Activated gamma-delta T cell (primary cell): ENCODE measurements at places on chromosomes 13 and 19.

DNA sequence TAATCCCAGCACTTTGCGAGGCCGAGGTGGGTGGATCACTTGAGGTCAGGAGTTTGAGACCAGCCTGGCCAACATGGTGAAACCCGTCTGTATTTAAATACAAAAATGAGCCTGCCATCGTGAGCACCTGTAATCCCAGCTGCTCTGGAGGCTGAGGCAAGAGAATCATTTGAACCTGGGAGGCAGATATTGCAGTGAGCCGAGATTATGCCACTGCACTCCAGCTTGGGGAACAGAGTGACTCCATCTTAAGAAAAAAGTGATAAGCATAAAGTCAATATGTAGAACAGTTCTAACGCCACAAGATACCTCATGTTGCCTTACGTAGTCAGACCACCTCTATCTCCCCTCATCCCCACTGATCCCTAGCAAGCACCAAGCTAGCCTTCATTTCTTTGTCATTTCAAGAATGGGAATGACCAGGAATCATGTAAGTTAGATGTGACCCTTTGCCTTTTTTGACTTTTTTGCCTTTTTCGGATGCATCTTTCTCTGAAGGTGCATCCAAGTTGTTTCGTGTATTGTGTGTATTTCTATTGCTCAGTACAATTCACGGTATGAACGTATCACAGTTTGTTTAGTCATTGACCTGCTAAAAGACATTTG is 6.4 kb downstream of the RPL21 start:
- no peak for DNase-seq

DNA sequence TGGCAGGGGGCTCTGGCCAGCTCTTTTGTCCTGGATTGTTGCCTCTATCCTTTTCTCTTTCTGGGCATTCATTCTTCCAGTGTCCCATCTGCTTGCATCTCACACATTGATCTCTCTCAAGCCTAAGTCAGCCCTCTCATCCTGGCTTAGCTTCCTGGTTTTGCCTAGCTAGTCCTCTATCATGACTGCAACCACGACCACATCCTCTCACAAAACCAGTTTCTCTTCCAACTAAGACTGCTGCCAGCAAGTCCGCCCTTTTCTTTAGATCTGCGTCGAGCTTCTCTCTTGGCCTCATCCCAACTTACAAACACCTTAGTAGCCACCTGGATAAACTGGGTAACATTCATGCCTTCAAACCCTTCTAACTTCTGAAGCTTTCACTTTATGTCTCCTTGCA is 212.2 kb upstream of the HTR2A start:
- no peak for DNase-seq

DNA sequence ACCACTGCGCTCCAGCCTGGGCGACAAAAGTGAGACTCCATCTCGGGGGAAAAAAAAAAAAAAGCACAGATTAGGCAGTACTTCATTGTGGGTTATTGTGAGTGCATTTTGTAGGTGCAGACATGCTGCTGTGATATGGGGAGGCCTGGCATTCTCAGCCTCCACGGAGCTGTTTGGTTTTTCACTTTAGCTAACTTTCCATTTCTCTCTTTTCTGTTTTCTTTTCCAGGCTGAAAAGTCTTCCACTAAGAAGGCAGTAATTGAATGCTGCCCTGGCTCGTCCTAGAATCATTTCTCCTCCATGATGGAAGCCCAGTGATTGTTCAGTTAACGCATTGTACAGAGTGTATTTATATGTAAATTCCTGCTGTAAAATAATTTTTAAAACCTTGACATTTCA is 2.0 kb upstream of the WDR88 start:
- DNase-seq, result no peak

DNA sequence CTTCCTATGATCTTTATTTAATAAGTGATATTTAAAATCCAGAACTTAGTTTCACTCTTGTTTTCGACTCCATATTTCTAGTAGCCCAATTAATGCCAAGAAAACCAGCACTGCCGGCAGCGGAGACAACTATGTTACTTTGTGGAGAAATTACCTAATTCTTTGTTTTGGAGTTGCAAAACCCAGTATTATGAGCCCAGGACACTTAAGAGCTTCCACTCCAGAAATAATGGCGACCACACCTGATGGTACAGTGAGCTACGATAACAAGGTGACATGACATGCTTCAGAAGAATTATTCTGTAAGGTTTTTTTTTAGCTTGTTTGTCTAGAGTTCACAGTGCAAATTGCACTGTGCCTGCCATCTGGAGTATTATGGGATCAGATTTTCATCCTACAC is 136.4 kb downstream of the ZAR1L start:
- DNase-seq, result no peak

- no peak for DNase-seq
Measured at GRCh38 chr13:98921786-98922185, 56.1 kb downstream of the DOCK9 start.

DNA sequence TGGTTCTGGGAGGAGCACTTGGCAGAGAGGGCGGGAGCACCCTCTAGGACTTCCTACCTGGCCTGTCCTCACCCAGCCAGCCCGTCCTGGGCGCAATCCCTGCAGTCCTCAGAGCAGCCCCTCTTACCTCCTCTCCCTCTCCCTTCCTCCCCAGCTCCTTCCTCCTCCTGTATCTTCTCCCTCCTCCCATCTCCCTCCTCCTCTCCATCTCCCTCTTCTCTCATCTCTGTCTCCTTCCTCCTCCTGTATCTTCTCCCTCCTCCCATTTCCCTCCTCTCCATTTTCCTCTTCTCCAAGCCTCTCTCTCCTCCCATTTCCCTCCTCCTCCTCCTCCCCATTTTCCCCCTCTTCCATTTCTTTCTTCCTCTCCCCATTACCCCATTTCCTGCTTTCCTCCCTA is 89.8 kb downstream of the RYR1 start:
- no peak for DNase-seq

GRCh38 chr19:1992759-1993260 is 22.7 kb downstream of the BTBD2 start:
- no peak for DNase-seq

DNA sequence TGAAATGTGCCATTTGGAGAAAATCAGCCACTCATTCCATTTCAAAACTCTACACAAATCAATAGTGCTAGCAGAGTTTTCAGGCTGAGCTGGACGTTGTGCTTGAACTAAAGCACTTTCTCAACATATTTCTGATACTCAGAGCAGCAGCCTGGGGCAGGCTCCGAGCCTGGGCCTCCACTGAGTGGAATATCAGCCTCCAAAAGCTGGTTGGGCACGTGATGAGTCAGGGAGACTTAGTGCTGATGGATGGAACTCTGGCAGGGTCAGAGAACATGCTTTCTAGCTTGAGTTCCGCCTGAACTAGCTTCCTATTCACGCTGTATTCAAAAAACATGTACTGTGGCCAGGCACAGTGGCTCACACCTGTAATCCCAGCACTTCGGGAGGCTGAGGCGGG is 85.8 kb upstream of the PCDH8 start:
- DNase-seq, result no peak

DNA sequence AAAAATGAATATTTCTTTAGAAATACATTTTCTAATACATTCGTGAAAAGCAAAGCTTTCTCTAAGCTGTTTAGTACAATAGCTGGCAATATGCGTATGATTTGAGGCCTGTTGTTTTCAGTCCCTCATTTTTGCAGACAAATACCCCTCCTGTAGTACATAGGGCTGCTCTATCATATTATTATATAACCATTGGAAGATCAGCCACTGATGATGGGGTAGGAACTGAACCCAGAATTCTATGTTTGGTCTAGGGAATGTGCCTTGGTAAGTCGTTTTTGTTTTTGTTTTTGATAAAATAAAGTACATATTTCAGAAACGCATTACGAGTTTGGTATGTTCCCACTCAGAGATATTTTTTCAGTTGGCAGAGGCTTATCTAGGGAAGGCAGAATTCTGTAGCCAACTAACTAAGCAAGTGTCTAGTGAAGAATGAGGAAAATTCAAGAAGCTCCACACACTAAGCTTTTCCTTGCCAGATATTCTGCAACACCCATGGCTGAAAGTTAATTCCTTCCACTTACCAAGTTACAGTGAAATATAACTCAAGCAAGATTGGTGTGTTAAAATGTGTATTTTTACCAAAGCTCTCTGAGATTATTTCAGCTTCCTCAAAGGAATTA is 656.9 kb upstream of the MIR17HG start:
- DNase-seq, result no peak

- DNase-seq, result no peak
Measured at GRCh38 chr13:97141564-97142005, 80.5 kb upstream of the MBNL2 start.

DNA sequence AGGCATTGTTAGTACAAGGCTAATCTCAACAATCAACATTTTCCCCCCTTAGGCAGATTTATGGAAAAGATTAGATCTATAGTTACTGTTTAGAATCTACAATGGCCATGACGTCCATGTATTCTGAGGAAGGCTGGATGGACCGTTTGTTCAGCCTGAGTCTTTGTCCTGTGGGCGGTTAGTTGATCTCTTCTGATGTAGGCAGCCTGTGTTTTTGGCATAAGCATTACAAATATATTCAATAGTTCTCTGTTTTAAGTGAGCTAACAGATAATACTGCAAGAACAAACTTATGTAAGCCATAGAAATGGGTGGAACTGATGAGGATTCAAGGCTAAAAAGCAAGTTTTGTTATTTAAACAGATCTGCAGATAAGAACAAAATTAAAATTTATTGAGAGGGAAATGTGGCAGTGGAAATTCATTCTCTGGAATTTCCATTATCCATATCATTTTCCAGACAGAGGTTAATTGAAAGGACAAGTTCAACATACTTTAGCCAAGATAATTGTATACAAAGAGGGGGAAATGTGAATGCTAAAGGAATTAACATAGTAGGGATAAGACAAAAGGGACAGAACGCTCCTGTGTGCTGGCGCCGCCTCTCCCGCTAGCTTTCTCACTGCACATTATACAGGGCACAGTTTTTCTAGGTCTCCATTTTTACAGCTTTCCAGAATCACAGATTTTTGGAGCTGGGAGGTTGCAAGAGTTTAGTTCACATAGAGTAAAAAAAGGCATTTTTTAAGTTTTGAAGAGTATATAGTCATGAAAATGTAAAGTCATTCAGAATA is 48.6 kb downstream of the FAM124A start:
- DNase-seq, result no peak

DNA sequence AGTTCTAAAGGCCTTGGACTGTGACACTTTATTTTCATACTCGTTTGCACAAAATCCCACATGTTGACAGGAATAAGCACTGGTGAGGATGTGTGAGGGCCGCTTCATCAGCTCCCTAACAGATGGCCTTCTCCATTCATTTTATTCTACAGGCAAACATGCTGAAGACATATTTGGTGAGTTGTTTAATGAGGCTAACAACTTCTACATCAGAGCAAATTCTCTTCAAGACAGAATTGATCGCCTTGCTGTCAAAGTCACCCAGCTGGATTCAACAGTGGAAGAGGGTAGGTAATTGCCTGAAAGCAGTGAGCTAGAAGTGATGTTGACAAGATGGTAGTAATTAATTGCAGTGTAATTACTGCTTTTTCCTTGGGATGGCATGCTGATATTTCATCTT is 95.7 kb downstream of the GPR12 start:
- no peak for DNase-seq

GRCh38 chr13:99087954-99088491 is 110.2 kb upstream of the DOCK9 start:
- DNase-seq, result no peak

- DNase-seq, result no peak
Measured at GRCh38 chr13:71775966-71776365, 91.0 kb downstream of the DACH1 start.

- no peak for DNase-seq
Measured at GRCh38 chr19:50676625-50677197, 27.5 kb downstream of the C19orf81 start.

DNA sequence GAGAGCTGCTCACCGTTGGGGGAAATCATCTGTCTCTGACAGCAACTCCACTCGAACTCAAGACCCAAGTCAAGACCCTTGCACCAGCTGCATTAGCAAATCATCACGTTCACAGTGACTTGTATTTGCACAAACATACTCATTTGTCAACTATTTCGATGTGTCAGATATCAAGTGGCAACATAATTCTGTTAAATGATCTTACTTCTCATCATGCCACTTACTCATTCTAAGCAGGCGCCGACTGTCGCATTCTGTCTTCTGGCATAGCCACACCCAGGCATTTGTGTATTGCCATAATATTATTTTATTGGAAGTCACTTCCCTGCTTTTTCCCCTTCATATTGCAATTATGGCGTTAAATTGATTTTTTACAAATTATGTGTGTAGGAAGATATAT is 23.0 kb upstream of the ATP1A3 start:
- no peak for DNase-seq

DNA sequence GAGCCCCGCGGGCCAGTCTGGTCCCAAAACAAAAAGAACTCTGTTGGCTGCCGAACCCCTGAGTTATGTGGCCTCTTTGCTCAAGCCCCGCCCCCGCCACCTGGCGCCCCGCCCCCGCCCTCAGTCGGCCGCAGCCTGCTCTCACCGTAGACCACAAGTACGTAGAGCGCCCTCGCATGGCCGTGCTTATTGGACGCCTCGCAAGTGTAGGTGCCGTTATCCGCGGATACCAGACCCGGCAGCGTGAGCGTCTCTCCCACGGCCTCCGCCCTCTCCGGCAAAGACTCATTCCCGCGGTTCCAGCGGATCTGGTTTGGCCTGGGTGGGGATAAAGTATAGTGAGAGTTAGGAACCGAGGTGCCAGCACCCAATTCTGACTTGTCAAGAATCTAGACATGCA is 5.5 kb upstream of the ZNF428 start:
- peak; percentile 45 for DNase-seq

DNA sequence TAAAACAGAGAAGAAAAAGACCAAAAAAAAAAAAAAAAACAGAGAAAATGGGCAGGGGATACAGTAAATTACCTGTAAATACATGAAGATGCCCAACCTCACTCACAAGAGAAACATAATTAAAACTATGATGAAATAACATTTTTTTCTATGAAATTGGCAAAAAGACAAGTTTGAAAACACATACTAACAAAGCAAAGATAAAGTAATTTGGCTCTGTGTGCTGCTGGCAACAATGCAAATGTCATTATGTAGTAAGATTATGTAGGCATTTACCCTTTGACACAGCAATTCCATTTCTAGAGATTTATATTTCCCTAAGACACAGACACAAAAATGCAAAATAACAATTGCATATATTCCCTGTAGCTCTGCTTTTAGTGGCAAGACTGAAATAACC is 20.2 kb downstream of the ZC3H13 start:
- DNase-seq, result no peak

DNA sequence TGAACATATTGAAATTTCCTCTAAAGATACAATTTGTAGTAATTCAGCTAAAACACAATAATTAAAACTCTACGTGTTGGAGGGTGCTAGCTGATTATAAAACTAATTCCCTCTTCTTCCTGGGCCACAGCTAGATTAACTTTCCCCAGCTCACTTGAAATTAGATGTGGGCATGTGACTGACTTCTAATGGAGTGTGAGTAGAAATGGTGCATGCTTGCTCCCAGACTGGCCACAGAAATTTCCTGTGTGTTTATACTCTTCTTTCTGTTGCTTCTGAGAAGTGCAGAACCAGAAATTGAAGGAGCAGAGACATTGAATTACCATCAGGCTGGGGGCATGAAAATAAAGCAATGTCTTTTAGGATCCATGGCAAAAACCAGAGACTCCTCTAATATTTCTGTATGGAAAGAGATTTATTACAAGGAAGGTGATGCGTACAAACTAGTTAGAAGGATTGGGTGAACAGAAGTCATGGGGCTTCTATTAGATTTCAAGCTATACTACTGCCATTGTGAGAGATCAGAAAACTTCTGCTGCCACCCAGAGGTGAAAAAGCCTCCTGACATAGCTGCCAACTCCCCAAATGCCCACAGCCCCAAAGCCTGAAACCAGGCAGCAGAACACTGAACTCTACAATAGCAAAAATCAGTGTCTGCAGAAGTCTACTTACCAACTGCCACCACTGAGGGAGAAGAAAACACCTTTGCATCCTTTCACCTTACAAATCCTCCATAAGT is 379.2 kb upstream of the MIR17HG start:
- DNase-seq, result no peak
